ENCODE measurements at places on chromosomes 5 and 9.

GRCh38 chr5:9553561-9553960 is 7.7 kb upstream of the SEMA5A start:
- DNase-seq = no peak

DNA sequence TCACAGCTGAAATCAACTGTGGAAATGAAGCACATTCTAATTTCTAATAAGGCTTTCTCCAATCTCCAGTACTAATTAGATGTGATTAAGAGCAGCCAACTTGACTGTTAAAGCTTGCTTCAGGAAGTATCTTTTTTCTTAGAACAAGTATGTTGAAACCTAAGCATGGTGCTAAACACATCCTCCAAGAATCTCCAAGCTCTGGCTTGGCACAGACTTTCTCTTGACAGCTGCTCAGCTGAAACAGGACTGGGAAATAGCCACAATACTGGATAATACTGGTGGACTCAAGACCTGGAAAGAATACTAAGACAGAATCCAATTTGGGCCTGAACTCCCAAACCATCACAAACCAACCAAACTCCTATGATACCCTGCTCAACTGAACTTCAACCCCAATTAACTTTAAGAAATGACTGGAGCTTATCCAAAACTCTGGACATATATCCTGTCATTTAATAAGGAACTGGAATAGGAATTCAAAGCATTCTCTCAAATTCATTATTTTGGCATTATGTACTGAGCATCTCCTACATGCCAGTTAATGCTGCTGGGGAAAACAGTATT is 16.2 kb downstream of the PRKAA1 start:
- DNase-seq = peak; percentile 33

- DNase-seq = peak; percentile 48
Measured at GRCh38 chr9:113548221-113549041, 84.9 kb downstream of the RGS3 start.

GRCh38 chr9:131227112-131227958 is 49.0 kb downstream of the FAM78A start:
- no peak for DNase-seq

GRCh38 chr5:68682400-68683160 is 411.2 kb upstream of the SLC30A5 start:
- no peak for DNase-seq

DNA sequence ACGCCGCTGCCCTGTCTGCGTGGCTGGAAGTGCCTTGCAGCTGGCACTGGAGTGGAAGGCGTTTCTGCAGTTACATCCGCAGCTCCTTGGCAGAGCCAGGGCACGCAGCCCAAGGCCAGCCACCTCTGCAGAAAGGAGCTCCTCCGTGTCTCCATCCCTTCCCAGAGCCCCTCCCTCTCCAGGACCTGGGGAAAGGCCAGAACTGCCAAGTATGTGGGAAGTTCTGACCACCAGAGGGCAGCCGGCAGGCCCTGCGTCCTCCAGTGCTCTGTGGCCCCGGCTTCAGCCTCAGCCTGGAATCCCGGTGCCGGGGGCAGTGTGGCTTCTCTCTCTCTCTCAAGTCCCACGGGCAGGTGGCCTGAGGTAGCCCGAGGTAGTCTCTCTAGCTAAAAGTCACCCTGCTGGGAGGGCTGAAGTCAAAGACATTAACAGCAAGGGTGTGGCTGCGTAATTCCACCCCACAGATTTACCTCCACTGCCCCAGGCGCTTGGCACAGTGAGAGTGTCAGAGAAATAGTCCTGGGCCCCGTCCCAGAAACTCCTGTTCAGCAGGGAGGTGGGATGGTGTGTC is 101.7 kb upstream of the FCN2 start:
- DNase-seq = peak; percentile 73

GRCh38 chr5:163163858-163164257 is 273.5 kb upstream of the CCNG1 start:
- DNase-seq = no peak

GRCh38 chr5:139709582-139710318 is 61.6 kb downstream of the CXXC5 start:
- no peak for DNase-seq

DNA sequence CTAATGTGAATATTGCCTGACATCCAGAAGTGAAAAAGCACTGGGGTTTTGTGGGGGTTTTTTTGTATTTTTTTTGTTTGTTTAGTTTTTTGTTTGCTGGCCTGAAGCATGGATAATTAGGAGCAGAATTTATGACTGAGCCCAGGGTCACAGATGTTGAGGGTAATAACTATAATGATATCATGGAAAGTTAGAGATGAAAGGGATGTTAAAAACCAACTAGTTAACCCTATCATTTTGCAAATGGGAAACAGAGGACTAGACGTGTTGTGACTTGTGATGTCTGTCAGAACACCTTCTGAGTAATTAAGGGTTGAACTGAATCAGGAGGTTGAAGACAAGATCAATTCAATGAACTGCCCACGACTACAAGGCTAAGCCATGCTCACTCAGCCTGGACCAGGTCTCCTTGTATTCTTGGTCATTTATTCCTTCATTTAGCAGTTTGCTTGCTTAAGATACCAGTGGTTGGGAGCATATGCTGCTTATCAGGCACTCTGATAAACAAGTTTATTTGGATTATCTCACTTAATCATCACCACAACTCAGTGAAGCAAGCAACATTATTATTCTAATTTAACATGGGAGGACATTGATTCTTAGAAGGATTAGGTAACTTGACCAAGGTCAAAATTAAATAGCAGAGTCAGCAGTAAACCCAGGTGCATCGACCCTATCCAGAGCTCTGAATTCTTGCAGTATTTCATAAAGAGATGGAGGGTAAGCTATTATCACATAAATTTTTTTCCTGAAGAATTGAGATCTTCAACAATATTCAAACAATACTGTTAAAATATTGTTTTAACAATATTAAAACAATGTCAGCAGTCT is 75.7 kb upstream of the PIK3R1 start:
- DNase-seq = no peak

DNA sequence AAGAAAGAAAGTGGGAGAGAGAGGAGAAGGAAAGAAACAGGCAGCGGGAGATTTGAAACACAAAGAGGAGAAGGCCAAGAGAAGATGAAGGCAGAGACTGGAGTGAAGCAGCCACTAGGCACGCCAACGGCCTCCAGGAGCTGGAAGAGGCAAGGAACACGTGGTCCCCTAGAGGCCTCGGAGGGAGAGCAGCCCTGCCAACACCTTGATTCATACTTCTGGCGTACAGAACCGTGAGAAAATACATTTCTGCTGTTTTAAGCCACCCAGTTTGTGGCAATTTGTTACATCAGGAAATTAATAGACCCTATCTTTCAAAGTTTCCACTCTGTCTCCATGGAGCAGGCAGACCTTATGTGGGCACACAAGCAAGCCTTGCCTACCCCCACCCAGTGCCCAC is 133.4 kb downstream of the ACTL7B start:
- DNase-seq = no peak

DNA sequence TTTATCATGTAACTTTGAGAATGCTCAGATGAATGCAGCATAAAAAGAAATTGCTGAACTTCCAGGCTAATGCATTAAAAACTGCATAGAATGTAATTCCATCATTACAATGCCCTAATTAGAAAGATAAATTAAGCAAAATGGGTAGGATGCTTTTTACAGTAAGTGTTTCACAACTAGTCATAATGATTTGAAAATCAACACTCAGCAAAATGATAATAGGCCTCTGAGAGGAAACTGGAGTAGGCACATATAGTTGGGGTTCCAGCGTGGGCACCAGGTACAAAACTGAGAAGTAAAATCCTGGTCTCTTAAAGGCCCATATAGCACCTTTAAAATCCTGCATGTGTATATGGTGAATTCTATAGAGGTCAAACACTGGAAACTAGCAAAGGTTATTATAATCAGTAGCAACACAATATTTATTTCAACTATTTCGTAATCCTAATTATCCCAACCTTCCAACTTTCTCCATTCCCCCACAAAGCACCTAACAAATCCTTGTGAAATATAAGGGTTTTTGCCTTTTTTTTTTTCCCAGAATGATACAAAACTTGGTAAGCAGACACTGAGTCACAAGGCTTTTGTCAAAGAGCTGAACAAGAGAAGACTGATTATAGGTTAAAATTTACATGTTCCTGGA is 108.0 kb upstream of the NR5A1 start:
- DNase-seq = no peak

DNA sequence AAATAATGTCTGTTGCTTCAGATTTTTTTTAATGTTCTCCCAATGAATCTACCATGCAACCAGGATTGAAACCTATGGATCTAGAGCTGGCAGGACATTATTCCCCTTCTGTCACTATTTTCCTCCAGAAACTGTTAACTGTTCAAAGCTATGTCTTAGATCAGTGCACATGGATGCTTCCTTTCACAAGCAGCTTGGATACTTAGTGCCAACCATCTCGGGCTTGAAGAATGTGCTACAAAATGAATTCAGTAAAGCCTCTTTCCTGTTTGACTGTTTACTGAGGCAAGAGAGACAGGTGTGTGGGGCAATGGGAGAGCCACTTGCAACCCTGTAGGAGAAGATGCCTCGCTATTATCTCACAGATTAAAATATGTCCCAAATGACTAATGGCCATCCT is 774.8 kb downstream of the KCTD16 start:
- no peak for DNase-seq

GRCh38 chr5:160029004-160029403 is 20.1 kb downstream of the TTC1 start:
- DNase-seq = no peak

- DNase-seq = peak; percentile 54
Measured at GRCh38 chr9:99824378-99825171, 2.9 kb downstream of the NR4A3 start.

GRCh38 chr5:172474293-172474692 is 20.0 kb upstream of the SH3PXD2B start:
- DNase-seq = no peak

GRCh38 chr9:133976191-133976861 is 15.8 kb downstream of the VAV2 start:
- DNase-seq = no peak

- no peak for DNase-seq
Measured at GRCh38 chr5:100877274-100877673, 25.8 kb downstream of the ST8SIA4 start.

GRCh38 chr5:157870837-157871834 is 12.2 kb upstream of the CLINT1 start:
- peak; percentile 29 for DNase-seq

DNA sequence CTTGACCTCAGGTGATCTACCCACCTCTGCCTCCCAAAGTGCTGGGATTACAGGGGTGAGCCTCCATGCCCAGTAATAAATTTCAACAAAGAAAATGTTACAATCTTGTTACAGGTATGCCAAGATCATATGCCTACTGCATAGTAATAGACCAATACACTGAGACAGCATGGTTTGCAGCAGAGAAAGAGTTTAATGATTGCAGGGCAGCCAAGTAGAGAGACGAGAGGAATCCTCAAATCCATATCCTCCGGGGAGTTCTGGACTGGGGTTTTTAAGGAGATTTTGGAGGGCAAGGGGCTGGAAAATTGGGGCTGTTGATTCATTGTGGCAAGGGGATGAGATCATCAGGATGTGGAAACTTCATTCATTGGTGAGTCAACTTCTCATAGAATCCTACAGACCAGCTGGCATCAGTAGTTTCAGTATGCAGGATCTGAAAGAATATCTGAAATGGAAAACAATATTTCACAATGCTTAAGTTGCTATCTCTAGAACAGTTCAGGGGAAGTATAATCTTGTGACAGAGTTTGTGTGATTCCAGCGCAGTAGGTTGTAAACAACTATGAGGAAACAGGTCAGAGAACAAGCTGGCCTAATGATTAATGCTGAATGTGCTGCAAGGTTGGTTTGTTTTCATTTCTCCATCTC is 14.8 kb upstream of the TUT7 start:
- DNase-seq = peak; percentile 16

GRCh38 chr5:155259648-155260047 is 246.1 kb downstream of the KIF4B start:
- DNase-seq = no peak

GRCh38 chr9:112065806-112066606 is 109.1 kb downstream of the SUSD1 start:
- DNase-seq = no peak

DNA sequence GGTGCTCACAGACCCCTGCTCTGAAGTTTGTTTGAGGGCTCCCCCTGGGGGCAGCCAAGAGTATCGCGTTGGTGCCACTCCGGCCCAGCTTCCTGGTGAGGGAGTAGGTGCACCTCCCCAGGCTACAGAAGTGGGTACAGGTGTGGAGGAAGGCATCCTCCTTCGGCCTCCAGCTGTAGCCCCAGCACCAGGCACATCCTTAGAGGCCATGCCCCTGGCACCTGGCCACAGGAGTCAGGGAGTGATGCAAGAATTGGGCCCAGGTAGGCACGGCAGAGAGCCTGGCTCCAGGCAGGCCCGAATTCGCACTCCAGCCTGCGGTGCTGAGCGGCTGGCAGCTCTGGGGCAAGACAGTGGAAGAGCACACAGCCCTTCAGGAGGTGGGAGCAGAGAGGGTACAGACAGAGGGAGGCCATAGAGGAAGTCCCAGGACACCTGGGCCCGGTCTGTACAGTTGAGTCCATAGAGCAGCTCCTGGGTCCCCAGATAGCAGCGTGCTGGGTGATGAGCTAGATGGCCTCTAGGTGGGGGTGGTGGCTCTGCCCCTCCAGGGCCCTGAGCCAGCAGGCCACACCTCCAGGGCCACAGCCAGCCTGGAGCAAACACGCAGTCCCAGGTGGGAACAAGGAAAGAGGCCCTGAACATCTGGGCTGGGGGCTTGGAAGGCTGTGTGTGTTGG is 2.4 kb downstream of the SAPCD2 start:
- DNase-seq = peak; percentile 87

DNA sequence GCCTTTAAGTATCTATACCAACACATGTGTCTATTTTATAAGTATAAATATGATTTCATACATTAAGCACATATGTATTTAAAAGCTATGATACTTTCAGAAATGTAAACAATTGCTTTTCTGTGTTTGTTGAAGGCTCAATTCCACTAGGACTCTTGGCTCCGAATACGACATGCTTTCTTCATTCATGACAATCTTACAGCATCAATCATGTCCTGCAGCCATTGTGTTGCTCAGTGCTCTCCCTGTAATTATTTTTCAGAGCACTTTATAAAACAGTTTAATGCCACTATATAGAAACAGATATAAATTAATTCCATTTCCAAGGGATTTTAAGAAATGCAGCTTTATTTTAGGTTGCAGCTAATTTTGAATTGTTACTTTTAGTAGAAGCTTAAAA is 167.3 kb downstream of the TAF11L14 start:
- DNase-seq = no peak

- DNase-seq = no peak
Measured at GRCh38 chr9:84466580-84467285, 126.2 kb upstream of the SLC28A3 start.

DNA sequence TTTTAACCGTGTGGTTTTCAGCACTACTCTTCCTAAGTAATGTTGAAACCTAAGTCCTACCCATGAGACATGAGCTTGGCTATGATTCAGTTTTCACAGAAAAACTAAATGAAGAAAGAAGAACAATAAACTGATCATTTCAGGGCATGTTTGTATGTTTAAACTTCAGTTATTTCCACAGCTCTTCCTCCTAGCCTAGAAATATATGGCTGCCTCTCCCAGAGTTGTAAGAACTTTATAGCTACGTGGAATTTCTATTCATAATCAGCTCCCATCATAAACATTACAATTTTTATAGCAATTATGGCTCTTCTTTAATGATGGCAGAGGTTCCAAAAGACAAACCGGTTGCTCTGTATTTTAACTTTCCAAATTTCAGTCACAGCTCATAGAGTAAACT is 314.7 kb upstream of the ADAMTSL1 start:
- DNase-seq = no peak

GRCh38 chr5:67746103-67746502 is 469.5 kb upstream of the PIK3R1 start:
- DNase-seq = no peak

Data from AG08396 (cell line).